ENCODE measurements at places on chromosomes 6 and 20. TPM values are rescaled to one million over a fixed set of nuclear protein-coding genes. Genes with fewer than 3 reads are reported as not detected.

- no peak for DNase-seq
Observed at GRCh38 chr20:38158701-38159351, 6.2 kb downstream of the TGM2 start.

DNA sequence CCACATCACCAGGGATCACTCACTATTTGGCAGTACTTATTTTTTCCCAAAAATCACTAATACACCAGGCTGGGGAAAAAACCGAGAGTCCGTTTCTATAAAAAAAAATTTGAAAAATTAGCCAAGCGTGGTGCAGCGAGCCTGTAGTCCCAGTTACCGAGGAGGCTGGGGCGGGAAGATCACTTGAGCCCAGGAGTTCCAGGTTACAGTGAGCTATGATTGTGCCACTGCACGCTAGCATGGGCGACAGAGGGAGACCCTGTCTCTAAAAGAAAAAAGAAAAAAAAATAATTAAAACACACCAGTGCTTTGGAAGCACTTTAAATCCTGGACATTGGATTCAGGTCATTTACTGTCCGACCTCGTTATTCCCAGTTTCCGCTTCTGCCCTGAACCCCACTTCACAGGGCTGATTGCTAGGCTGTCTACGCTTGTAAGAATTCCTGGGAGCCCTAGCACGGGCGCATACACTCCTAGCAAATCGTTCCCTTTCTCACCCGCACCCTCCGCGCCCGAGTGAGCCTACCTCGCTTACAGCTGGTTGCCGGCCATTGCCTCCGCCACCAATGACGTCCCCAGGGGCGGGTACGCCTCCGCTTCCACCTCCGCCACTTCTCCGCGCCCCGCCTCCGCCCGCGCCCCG is at the start of gene TPMT:
TPMT (minus strand) TSS at position 571 of the 643 bp plus-strand sequence. CDS start 5,950 bp downstream, outside the sequence.
- no peak for DNase-seq

GRCh38 chr6:20998748-20999448 is 464.6 kb downstream of the CDKAL1 start:
- DNase-seq = no peak

DNA sequence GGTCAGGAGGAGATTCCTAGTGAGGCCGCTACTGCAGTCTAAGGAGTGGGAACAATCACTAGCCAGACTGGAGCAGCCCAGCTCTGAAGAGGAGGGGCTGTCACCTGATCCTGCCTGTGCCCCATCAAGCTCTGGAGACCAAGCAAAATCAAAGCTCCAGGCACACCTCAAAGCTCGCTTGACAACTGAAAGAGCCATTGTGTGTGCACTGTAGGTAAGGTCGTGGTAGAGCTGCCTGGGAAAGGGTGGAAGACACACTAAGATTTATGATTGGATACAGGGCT is 58.2 kb downstream of the CSE1L start:
- DNase-seq = no peak

- no peak for DNase-seq
Observed at GRCh38 chr6:90364286-90364685, 67.6 kb upstream of the BACH2 start.

GRCh38 chr20:8795404-8795803 is 273.5 kb upstream of the PLCB4 start:
- DNase-seq = no peak

DNA sequence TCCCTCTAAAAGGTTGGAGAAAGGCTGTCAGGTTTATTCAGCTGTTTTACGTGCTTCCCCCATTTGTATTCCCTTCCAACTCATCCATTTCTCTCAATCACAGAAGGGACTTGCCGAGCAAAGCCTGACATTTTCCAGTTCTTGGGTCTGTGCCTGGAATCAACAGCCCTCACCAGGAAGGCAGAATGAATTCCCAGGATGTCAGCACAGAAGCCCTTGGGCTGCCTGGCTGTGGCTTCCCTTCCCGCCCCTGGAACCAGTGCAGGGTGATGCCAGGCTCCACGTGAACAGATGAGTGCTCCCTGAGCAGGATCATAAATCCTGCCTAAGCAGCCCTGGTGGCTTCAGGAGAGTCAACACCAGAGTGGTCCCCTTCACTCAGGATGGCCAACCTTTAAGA is 86.1 kb upstream of the CD83 start:
- DNase-seq = no peak

DNA sequence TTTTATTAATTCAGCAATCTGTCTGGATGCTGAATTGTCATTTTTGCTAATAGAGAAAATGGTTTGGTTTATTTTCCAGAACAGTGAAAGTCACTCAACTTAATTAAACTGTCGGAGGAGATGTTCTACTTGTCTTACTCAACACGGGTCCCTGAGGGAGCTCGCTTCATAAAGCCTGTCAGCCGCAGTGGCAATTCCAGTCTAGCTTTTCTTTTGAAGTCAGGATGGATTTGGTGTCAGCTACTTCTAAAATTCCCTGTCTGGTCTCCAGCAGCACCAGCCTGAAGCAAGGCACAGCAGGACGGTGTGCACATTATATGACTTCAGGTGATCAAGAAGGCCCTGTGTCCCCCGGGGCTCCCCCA is 261.5 kb downstream of the SLC24A3 start:
- DNase-seq = no peak

GRCh38 chr20:61664556-61665320 is 400.9 kb downstream of the TAF4 start:
- DNase-seq = no peak

- DNase-seq = no peak
Observed at GRCh38 chr6:81727876-81728517, 24.5 kb downstream of the TENT5A start.

- DNase-seq = no peak
Observed at GRCh38 chr6:101806241-101806640, 412.7 kb downstream of the GRIK2 start.

DNA sequence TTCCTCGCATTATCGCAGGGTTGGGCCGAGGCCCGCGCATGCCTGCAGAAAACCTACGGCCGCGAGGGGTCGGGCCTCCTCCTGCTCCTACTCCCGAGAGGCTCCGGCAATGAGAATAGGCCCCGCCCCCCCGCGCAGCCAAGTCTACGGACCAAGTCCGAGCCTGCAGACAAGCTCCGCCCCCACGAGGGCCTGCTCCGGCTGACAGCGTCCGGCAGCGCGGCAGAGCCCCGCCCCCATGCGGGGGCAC is 3.1 kb upstream of the GPSM3 start:
- peak; percentile 100 for DNase-seq

GRCh38 chr6:43901733-43902230 is 131.8 kb downstream of the VEGFA start:
- DNase-seq = no peak

DNA sequence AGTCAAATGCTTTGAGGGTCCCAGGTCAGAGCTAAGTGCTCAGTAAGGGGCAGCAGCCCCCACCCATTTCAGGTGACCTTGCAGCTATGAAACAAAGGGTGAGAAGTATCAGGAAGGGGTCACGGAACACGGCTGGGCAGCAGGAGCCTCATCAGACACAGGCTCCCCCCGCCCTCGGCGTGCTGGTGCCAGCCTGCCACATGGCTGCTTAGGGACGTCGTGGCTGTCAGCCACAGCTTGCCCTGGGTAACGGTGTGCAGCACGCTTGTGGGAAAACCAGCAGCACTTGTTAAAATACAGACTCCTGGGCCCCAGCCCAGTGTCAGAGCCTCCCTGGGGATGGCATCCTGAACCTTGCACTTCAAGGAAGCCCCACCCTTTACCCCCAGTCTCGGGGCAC is 39.3 kb downstream of the SSR1 start:
- DNase-seq = no peak

DNA sequence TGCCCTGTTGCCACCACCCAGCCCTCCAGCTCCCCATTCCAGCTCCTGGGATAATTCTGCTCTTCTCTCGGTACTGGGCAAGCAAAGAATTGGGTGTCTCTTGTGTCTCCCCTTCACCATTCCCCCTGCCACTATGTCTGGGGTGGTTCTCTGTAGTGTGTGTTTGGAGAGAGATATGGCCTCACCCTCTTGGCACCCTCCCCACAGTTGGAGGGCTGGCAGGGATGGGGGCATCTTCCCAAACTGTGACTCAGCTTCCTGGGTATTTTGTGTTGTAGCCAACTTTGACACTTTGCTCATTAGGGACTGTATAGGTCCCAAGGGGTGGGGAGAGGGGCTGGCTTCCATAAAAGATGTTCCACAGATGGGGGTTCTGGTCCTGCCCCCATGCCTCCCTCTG is 1.7 kb downstream of the TNXB start:
- DNase-seq = no peak

DNA sequence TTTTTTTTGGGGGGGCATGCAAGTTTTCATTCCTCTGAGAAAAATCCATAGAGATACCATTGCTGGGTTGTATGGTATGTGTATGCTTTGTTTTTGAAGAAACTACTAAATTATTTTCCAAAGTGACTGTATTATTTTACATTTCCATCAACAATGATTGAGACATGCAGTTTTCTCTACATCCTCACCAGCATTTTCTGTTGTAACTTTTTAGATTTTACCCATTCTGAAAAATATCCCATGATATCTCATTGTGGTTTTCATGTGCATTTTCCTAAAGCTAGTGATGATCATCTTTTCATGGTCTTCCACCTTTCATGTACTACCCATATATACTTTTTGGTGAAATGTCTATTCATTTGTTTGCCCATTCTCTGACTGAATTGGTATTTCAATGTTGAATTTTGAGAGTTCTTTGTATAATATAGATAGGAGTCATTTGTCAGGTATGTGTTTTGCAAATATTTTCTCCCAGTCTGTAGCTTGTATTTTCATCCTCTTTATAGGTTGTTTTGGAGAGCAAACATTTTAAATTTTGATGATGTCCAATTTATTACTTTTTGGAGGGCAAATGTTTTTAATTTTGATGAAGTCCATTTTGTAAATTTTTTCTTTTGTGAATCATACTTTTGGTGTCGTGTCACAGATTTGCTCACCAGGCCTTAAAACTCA is 827.5 kb upstream of the CITED2 start:
- DNase-seq = no peak

DNA sequence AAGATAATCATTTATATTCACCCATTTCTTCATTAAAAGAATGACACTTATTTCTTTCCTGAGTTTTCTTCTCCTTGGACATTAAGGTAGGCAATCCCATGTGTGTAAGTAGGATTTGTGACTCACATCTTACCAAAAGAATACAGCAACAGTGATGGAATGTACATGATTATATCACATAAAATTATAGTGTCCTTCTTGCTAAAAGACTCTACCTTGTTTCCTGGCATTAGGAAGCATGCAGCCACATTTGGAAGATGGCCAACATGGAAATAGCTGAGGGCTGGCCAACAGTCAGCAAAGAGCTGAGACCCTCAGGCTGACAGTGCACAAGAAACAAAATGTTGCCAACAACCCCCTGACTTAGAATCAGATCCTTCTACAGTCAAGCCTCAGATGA is 327.9 kb upstream of the MARCKS start:
- DNase-seq = no peak

- DNase-seq = no peak
Observed at GRCh38 chr20:34980543-34981233, 25.0 kb downstream of the MYH7B start.

- no peak for DNase-seq
Observed at GRCh38 chr6:108203189-108204112, 37.6 kb downstream of the NR2E1 start.

- DNase-seq = no peak
Observed at GRCh38 chr6:90803956-90804355, 217.1 kb upstream of the MAP3K7 start.

GRCh38 chr20:34755367-34755766 is 51.2 kb downstream of the TP53INP2 start:
- DNase-seq = no peak

- DNase-seq = no peak
Observed at GRCh38 chr20:62696434-62696957, 12.1 kb upstream of the NTSR1 start.

FOXA2 gene
- polyA plus RNA-seq = not detected

SLC22A23 gene
- polyA plus RNA-seq = 3.4 TPM

TTPAL gene
- 12.3 TPM for polyA plus RNA-seq

MLN gene
- polyA plus RNA-seq = not detected

DNAH8 gene
- not detected for polyA plus RNA-seq

All from CD4-positive, alpha-beta memory T cell (primary cell).